ENCODE measurements at places on chromosomes 4 and X. TPM values are rescaled to one million over a fixed set of nuclear protein-coding genes. Genes with fewer than 3 reads are reported as not detected.

DNA sequence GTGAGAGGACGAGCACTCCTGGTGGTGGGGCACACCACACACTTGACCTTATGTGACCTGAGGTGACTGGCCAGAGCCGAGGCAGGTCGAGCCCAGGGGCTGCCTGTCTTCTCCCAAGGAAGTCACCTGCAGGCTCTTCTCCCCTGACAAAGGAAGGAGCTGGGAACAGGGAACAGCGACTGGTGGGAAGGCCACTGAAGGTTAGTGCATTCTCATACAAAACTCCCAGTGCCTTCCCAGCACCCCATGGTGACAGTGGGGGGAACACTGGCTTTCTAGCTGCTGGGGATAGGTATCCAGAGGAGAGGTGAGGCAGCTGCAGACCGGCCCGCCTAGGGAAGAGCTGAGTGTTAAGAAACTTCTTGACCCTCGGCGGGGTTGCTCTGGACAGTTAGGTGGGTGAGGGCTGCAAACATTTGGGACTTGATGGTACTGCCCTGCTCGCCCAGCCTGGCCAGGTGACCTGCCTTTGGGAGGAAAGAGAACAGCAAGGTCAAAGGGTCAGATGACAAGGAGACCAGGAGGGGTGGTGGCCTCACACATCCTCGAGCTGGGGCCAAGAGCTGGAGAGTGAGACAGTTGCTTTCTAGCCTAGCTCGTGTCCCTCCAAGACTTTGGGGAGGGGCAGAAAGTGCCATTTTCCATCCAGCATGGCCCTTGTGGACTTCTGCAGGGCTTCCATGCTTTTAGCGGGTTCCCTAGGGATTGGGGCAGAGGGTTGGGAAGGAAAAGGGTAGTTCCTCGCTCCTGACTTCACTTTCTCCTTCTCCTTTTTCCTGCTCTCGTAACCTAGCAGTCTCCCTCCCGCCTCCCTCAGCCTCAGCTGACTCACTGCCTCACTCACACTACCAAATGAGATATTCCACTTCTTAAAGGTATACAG, 2.7 kb downstream of the NALF2 start:
- H3K4me1 ChIP-seq = no peaks in the 10 kb centered on the region
- H3K27ac ChIP-seq = no peak overlapping the region
- no peak for DNase-seq
- peaks cover 4% of the 10 kb centered on the region for H3K27me3 ChIP-seq
- H3K4me3 ChIP-seq = no peak overlapping the region

The VCX2 gene
- not detected for polyA plus RNA-seq

GRCh38 chr4:11769434-11769833, 340.7 kb upstream of the HS3ST1 start:
- H3K27ac ChIP-seq = no peak overlapping the region
- no peaks in the 10 kb centered on the region for H3K4me1 ChIP-seq
- H3K27me3 ChIP-seq = no peaks in the 10 kb centered on the region
- H3K36me3 ChIP-seq = no peaks in the 10 kb centered on the region

The GNL3L gene
- polyA plus RNA-seq = 24.6 TPM

DNA sequence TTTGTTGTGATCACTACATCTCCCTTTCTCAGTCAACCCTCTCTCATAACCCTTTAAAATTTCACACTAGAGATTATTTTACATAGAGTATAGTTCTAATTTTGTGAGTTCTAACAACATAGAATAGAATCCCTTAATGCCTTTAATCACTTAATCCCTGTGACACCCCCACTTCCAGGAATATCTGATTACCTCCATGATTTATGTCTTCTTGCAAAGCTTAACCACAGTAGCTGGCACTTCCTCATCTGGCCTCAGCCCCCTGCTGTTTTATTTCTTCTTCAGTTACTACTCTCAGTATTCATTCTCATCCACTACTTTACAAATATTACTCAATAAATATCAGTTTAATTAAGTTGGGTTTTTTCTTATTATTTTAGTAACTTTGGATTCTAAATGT, 340.9 kb downstream of the CENPC start:
- no peaks in the 10 kb centered on the region for H3K36me3 ChIP-seq
- H3K27me3 ChIP-seq = no peaks in the 10 kb centered on the region
- H3K27ac ChIP-seq = no peak overlapping the region
- DNase-seq = no peak
- no peaks in the 10 kb centered on the region for H3K4me1 ChIP-seq
- H3K4me3 ChIP-seq = no peak overlapping the region

The CCNB3 gene
- polyA plus RNA-seq = not detected

GRCh38 chrX:21374163-21374993, at the start of gene CNKSR2:
CNKSR2 (plus strand) TSS chrX:21374418; CDS start chrX:21374898, 480 bp downstream.
- H3K4me3 ChIP-seq = peak within 1 kb of the TSS; percentile 74
- H3K27me3 ChIP-seq = no peaks in the 10 kb centered on the region
- H3K4me1 ChIP-seq = peaks cover 23% of the 10 kb centered on the region

The LPAR4 gene
- not detected for polyA plus RNA-seq

- H3K27me3 ChIP-seq = peaks cover 13% of the 10 kb centered on the region
- no peaks in the 10 kb centered on the region for H3K4me1 ChIP-seq
- H3K4me3 ChIP-seq = no peak overlapping the region
- H3K27ac ChIP-seq = no peak overlapping the region
- no peaks in the 10 kb centered on the region for H3K36me3 ChIP-seq
These were observed 14.3 kb upstream of the INTU start for GRCh38 chr4:127618427-127618826.

DNA sequence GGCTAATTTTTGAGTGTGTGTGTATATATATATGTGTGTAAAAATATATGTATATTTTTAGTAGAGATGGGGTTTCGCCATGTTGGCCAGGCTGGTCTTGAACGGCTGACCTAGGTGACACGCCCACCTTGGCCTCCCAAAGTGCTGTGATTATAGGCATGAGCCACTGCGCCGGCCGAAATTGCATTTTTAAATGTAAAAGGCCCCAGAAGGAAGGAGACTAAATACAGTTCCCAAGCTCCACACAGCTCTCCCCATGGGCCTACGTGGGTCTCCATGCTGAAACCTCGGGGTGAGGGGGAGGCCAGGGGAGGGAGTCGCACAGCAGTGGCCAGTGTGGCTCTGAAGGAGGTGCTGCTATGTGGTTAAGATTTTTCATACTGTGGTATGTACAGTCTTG, 12.8 kb upstream of the CDKN2AIP start:
- no peaks in the 10 kb centered on the region for H3K27me3 ChIP-seq
- H3K4me1 ChIP-seq = peaks cover 31% of the 10 kb centered on the region

DNA sequence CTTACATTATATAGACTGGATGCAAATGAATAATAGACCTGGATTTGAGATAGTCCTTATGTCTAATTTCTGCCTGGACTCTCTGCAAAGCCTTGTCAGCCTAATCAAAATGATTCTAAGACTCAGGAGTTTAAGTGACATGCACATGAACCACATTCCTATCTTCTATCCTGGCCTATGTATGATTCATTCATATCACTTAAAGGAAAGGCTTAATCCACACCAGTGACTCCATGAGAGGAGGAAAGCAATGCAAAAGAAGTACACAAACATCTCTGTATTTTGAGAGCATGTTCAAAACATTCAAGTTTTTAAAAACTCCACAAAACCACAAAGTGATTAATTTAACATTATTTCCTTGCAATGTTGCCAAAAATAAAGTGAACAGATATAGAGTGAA, 14.6 kb downstream of the AMOT start:
- DNase-seq = no peak
- no peak overlapping the region for H3K4me3 ChIP-seq
- no peak overlapping the region for H3K27ac ChIP-seq
- no peaks in the 10 kb centered on the region for H3K4me1 ChIP-seq
